ENCODE measurements at places on chromosomes 6 and 20. TPM values are rescaled to one million over a fixed set of nuclear protein-coding genes. Genes with fewer than 3 reads are reported as not detected.
A peak's percentile ranks its signal among the peaks of the same experiment; 100 is the strongest.

Gene COL12A1
- total RNA-seq: 15.5 TPM

Gene GABRR1
- total RNA-seq: not detected

Gene TRIM15
- total RNA-seq: not detected

GRCh38 chr6:87606199-87606598 lies 16.3 kb downstream of the ORC3 start:
- no peak for DNase-seq

DNA sequence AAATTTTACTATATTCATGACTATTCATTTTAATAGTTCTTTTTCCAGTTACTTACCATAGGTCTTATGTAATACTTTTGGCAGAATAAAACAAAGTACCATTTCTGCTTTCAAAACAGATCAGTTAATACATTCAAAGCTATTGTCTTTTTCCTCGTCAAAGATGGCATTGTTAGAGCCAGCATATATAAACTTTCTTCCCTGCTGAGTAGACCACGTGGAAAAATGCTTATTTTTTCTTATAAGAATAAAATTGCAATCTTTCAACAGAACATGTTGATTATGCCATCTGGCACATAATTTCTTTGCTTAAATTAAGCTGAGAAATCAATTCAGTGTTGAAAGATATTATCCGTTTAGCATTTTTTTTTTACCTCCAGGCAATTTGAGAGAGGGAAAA lies 34.9 kb upstream of the EXOC2 start:
- no peak for DNase-seq

DNA sequence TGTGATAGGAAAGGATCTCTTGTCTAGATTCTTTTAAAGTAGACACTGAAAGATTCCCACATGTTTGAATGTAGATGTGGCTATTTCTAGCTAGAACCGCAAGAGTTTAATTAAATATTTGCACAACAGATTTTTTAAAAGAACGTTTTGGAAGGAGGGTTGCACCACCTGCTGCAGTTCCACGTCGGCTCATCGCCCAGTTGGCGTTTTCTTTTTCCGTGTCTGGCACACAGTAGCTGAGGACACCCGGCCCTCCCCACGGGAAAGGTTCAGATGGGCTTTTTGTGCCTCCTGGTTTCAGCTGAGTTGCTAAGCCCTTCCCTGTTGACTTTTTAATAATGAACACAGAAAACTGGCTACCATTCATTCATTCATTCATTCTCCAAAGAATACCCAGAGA lies 41.8 kb upstream of the DOK5 start:
- peak; percentile 21 for DNase-seq

DNA sequence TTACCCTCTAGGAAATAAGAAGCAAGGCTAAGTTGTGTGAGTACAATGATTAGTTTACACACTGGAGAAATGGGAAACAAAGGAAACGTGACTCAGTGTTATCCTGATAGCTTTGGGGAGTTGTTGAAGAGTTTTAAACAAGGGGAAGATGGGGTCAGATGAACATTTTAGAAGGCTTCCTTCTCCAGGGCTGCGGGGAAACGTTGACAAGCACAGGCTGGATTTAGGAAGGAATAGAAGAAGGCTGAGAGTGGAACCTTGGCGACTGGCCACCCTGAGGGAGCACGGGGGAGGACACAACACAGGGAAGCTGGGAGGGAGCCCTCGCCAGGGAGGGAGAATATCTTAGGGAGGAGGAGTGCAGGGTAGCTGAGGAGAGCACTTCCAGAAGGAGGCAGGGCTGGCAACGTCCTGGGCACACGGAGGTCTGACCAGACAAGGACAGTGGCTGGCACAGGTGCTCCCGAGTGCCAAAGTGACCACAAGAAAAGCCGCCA lies 134.7 kb downstream of the AIG1 start:
- DNase-seq: no peak

DNA sequence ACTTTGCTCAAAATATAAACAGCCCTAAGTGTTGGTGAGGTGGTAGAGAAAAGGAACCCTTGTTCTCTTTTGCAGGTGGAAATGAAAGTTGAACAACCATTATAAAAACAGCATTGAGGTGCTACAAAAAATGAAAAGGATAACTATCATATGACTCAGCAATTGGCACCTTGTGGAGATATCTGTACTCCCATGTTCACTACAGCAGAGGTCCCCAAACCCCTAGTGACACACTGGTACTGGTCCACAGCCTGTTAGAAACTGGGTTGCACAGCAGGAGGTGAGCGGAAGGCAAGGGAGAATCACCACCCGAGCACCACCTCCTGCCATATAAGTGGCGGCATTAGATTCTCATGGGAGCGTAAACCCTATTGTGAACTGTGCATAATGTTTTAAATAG lies 267.4 kb upstream of the THEMIS start:
- no peak for DNase-seq

- DNase-seq: no peak
These were observed 15.9 kb upstream of the SNAI1 start for GRCh38 chr20:49966861-49967260.

DNA sequence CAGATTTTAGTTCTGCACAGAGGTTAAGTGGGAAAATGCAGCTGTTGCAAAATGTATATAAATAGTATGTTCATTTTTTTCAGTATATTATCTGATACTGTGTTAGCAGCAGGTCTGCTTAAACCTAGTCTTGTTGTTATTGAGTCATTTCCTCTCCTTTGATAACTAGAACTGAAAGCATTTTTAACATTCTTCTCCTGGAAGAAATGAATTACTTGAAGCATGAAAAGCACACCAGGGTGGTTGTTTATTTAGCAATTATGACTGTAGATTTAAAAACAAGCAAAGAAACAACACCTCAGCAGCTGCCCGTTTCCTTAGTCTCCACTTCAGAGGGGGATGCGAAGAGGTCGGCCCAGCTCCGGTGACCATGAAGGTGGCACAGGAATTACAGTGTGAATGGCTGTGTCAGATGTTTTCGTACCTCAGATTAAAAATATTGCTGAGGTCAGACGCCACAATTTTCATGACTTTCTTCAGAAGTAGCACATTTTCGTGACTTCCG lies 53.5 kb downstream of the GOPC start:
- DNase-seq: no peak

GRCh38 chr6:70706491-70707123 lies 38.9 kb downstream of the SMAP1 start:
- no peak for DNase-seq

All from Right ventricle myocardium inferior (tissue), 1 donor.